Islet precursor cell (in vitro differentiated cells): ENCODE measurements at places on chromosomes 11 and 22.

- DNase-seq, result no peak
These were observed 1.4 kb downstream of the CCDC134 start for GRCh38 chr22:41801886-41802285.

- DNase-seq, result no peak
These were observed 742.5 kb downstream of the ETS1 start for GRCh38 chr11:127844876-127845275.

GRCh38 chr11:58446294-58446693 is 4.3 kb upstream of the OR5B12 start:
- DNase-seq, result no peak

GRCh38 chr11:66881927-66882452 is 25.1 kb downstream of the LRFN4 start:
- DNase-seq, result no peak

DNA sequence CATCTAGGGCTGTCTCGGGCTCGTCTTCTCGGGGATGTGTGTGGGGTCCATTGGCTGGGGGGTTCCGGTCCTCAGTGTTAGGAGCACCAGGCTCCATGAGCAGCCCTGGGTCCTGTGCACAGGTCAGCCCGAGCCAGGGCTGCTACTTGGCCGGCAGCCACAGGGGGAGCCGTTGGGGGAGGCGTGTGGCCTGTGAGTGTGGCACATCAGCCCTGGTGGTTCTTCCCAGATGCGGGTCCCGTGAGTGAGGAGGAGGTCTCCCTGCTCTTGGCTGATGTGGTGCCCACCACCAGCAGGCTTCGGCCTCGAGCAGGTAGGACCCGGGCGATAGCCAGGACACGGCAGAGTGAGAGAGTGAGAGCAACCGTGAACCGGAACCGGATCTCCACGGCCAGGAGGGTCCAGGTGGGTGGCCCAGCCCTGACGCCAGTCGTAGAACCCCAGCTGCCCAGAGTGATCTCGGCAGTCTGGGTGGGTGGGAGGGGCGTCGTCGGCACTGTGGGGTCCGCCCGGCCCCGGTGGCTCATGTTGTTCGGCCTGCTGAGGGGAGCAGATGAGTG is 18.5 kb downstream of the IRF7 start:
- no peak for DNase-seq

GRCh38 chr11:58024601-58025091 is 965 bp downstream of the OR9Q1 start:
- DNase-seq, result no peak

DNA sequence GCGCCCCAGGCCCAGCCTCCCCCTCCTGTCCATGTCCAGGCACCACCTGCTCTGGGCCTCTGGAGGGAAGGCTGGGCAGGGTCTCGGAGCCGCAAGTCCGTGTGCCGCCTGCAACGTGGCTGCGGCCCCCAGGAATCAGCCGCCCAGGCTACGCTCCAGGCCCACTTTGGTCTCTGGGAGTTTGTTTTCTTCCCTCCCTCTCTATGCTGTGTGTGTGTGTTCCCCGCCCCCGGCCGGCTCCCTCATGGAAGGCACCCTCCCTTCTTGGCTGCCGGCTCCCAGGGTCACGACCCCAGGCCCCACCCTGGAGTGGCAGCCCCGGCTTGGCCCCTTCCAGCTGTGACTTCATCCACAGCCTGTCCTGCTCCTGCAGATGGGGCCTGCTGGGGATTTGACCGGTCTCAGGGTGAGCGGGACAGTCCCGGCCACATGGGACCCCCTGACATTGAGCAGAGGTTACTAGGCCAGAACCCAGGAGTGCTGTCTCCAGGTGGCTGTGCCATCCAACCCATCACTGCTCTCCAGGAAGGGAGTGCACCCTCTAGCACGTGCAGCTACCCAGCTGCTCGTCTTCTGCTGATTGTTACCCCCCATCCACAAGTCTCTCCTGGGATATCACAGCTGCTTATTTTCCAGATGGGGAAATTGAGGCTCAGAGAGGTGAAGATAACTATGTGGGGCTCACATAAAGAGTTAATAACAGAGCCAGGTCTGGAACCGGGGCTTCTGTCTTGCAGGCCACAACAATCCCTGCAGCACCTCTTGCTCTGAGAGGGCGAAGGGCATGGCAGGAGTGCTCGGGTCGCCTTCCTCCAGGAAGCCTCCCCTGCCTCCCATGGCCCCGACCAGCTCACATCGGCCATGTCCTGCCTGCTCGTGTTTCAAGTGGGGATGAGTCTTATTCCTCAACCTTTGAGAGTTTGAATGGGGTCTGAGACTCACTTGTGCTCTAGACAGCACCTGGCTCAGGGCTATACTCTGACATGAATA is 2.8 kb upstream of the LIF start:
- DNase-seq, result no peak

- no peak for DNase-seq
These were observed 23.1 kb upstream of the SEPTIN5 start for GRCh38 chr22:19691007-19691720.
